Fibroblast of skin of scalp (primary cell): ENCODE measurements at places on chromosomes 7 and 10.

DNA sequence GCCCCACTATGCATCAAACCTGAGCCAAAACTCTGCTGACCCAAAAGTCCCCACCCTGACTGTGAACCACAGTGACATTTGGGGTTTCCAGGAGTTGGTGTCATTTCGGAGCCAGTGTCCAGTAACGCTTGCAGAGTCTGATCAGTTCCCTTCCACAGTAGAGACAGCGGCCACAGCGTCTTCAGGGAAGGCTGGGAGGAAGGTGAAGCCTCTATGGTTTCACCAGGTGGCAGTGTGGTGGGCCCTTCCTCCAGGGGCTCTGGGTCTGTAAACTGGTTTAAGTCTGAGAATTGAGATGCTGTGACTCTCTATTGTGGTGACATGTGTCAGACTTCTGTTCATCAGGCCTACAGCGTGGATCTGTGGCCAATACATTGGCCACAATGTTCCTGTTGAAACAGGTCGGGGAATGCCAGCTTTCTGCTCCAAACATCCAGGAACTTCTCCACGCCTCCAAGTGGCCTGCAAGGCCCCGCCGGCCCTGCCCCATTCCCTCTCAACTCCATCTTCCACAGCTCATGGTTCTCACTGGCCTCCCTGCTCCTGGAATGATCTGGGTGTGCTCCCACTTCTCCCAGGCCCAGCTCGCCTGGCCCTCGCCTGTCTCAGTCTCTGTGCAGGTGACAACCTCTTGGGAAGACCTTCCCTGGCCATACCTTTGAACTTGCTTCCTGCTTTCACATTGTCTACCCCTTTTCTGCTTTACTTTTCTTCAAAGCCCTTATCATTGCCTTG, 124.5 kb upstream of the FAM20C start:
- no peak for DNase-seq

DNA sequence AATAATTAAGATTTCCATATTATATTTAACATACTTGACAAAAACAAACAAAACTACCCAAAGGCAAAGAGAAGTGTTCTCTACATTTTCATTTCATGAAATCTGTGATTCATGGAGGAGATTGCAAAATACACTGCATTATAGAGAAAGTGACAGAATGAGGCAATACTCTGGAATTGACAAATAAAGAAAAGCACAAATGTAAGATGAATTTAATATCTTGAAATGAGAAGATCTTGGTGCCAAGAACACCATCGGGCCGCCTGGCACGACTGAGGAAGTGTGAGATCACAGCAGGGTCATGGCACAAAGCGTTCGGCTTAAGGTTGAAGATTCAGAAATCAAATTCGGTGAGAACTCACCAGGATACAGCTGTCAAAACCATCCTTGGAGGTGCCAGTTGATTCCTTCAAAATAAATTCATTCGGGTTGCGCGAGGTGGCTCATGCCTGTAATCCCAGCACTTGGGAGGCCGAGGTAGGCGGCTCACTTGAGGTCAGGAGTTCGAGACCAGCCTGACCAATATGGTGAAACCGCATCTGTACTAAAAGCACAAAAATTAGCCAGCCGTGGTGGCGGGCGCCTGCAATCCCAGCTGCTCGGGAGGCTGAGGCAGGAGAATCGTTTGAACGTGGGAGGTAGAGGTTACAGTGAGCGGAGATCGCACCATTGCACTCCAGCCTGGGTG, 174.0 kb upstream of the PFKP start:
- no peak for DNase-seq

- no peak for DNase-seq
These were observed 80.2 kb downstream of the VWDE start for GRCh38 chr7:12323415-12323814.

- no peak for DNase-seq
These were observed 545 bp upstream of the COMTD1 start for GRCh38 chr10:75236178-75236825.

DNA sequence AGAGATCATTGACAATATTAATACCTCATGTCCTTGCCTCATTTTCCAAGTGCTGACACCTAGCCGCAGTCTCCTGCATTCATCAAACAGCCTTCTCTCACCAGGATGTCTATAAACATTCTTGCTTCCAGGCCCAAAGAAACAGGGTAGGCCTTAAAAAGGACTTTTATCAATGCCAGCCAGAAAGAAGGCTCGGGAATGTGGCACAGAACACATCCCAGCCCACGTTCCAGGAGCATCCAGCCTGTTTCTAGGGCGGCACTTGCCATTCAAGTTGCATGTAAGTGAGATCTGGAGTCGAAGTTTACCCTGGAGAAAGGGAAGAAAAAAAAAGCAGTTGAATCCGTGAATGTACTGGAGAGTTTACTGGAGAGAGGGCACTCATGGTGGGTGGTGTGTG, 1083.1 kb downstream of the KCNMA1 start:
- DNase-seq: no peak

DNA sequence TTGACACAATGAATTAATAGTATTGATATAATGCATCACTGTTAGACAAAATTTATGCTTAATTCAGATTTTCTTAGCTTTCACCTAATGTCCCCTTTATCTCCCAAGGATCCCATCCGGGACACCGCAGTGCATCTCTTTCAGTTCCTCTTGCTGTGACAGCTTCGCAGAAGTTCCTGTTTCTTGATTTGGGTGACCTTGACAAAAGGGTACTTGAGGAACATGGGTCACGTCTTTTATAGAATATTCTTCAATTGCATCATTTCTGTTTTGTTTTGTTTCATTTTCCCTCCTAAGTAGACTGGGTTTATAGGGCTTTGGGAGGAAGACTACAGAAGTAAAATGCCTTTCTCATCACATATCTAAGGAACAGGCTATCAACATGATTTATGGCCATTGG, 453.2 kb downstream of the DPP6 start:
- no peak for DNase-seq

DNA sequence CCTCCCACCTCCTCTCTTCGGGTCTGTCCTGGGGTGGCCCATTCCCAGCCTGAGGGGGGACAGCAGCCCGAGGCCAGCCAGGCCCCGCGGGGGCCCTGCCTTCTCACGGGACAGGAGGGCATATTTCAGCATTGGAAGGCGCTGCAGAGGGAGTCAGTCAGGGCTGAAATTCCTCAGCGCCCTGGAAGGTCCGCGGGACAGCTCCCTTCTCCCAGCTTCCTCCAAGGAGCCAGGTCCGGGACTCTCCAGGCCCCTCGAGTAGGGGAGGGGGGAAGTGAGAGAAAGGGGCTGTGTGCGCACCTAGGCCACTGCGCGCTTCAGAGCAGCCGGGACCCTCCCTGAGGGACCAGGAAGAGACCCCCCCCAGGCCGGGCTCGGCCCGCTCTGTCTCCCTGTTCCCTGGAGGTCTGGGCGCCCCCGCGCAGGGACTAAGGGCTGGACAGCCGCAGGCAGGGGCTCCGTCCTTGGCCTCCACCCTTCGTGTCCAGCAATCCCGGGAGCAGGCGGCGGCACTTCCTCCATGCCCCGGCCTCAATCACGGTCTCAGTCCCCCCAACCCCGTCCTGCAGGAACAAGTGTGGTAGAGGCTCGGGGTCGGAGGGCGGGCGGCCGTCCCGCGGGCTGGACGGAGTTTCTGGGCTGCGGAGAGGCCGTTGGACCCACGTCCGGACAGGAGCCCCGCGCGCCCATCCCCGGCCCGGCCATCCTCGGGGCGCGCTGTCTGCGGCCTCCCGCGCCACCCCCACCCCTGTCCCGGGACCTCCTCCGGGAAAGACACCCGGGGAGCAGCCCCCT, 6.0 kb upstream of the ELFN1 start:
- no peak for DNase-seq

GRCh38 chr10:22824520-22824919, 103.3 kb upstream of the ARMC3 start:
- no peak for DNase-seq

DNA sequence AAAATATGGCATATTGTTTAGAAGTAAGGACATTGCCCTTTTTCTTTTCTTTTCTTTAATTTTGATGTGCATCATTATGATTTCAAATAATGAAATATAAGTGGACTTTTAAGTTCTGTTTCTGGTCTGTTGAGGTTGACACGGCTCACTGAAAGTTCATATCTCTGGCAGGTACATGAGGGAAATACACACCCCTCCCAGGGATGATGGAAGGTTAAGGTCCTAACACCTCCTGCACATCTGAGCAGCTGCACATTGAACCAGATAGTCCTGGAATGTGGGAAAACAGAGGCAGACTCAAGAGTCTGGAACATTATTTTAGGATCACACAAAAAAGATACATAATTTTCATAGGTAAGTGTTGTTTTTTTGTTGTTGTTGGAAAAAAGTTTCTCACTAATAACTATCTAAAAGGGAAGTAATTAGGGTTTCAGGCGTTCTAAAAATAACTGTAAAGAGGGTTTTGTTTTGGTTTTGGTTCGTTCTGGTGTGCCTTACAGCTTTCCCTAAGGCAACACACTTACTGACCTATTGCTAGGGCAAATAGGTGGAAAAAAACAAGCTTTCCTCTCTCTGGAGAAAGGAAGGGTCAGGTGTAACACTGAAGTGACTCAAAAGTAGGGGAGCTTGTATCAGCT, 201.2 kb upstream of the PRKCQ start:
- no peak for DNase-seq

DNA sequence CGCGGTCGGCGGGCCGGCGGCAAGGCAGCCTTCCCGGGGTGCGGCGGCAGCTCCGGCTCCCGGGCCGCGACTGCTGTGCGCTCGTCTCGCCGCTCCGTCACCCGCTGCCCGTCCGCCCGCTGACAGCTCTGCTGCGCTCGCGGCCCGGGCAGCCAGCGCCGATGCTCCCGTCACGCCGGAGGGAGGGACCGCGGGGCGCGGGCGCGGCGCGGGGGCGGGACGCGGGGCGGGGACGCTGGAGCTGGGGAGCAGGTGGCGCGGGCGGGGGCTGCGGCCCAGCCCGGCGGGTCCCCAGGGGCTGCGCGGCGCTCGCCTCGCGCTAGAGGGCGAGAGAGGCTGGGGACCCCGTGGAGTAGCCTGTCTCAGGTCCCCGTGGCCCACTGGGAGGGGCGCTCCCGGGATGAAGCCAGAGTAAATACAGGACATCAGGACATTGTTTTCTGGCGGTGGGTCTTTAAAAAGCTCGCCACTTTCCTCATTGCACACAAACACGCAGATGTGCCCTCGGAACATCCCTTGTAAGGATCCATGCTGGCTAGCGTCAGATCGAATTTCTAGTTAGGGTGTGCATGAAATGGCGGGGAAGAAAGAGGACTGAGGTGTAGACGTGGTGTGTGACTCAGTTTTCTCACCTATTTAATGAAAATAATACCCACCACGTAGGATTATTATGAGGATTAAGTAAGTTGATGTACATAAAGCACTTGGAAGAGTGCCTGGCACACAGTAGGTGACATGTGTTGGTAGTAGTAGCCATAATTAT, at the start of gene ELAPOR2:
ELAPOR2 (minus strand) TSS at position 130 of the 763 bp plus-strand sequence. CDS start 141 bp downstream, outside the sequence.
- DNase-seq: peak; percentile 45

GRCh38 chr10:69222157-69223027, 2.3 kb downstream of the HKDC1 start:
- peak; percentile 67 for DNase-seq

GRCh38 chr10:11551916-11552602, 59.4 kb downstream of the USP6NL start:
- DNase-seq: peak; percentile 91
